NCI-H1436 treated with DMSO at 0.1 percent for 48 hours (cell line): ENCODE measurements at places on chromosomes 1 and 21.

DNA sequence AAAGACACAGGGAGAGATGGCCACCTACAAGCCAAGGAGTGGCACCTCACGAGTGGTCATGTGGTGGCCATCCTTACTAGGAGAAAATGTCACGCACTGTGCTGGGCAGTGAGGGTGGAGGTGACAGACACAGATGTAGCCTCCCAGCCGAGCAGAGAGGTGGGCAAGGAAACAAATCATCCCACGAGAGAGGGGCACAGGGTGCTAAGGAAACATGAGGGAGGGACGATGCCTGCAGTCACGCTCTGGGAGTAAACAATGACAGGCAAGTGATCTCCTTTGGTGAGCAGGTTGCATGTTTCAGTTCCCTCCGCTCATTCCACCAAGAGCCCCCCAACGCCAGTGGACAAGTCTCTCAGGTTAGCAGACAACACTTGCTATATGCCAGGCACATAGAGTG is 65.8 kb downstream of the CD247 start:
- no peak for DNase-seq

- DNase-seq, result no peak
These were observed 47.6 kb upstream of the HOOK1 start for GRCh38 chr1:59767119-59767518.

GRCh38 chr1:199264911-199265310 is 626.1 kb downstream of the PTPRC start:
- DNase-seq, result no peak

GRCh38 chr1:6581561-6582305 is 1.9 kb downstream of the ZBTB48 start:
- no peak for DNase-seq

GRCh38 chr1:162094271-162094670 is 24.8 kb downstream of the NOS1AP start:
- no peak for DNase-seq

DNA sequence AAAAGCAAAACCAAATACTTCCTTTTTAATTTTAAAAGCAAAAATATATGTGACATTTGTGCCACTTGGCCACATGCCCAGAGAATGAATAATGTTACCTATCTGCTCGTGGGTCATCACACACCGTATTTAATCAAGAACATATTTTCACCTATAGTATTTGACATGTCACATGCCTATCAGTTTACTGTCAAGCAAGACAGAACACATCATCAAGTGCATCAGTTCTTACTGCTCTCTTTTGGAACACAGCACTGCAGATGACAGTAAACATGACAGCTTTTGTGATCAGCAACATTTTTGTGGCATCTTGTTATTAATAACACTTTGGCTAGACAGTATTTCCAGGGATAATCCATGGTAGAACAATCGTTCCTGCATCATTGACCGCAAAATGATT is 134.4 kb downstream of the LRRC7 start:
- no peak for DNase-seq

DNA sequence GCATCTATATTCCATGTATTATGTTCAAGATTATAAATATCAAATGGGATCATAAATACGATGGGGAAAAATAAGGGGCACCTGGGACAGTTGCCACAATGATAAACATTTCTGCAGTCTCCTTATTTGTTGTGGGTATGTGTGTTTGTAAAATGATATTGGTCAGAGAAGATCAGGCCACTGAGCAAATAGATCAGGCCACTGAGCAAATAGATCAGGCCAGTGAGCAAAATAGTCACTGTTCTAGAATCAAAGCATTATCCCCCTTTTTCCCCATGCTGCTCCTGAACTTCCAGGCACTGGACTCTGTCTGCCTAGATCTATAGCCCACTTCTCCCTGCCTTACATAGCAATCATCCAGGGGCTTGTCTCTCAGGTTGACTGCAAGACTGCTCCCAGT is 599.8 kb upstream of the USP24 start:
- no peak for DNase-seq

DNA sequence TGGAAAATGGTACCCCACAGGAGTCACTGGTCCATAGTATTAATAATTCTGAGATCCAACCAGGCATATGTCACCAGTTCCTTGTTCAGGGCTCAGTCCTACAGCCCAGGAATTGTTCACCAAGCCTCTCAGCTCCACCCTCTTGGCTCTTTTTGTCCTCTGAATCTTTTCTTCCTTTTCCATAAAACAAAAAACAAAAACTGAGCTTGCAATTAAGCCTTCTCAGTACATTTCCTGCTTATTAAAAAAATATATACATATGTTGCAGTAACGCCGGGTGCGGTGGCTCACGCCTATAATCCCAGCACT is 23.4 kb upstream of the KIF1B start:
- DNase-seq, result no peak

- DNase-seq, result no peak
These were observed 37.8 kb downstream of the NSL1 start for GRCh38 chr1:212753749-212754148.

DNA sequence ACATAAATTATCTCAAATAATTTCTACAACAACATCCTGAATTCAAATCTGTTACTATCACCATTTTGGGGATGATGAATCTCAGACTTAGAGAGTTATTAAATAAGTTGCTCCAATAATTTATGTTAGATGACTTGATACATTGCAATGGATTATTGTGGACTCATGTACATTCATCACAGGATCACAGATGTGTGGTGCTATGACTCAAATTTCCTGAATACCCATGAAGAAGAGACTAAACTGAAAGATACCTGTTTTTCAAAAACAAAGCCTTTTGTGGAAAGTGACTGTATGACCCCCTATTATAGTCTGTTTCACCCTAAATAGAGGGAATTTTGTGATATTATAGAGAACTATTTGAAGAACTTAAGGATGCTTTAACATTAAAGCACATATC is 315.0 kb downstream of the PLA2G4A start:
- no peak for DNase-seq

GRCh38 chr1:226026833-226027232 is 27.7 kb upstream of the SDE2 start:
- DNase-seq, result no peak
